Stimulated activated CD4-positive, alpha-beta T cell treated with anti-CD3 and anti-CD28 coated beads, Interleukin-12 subunit alpha, Interleukin-12 subunit beta, amount 100 ng/mL, for 48 hours (primary cell): ENCODE measurements at places on chromosomes 3 and 15.

GRCh38 chr15:66066005-66066404, 187.5 kb downstream of the MEGF11 start:
- DNase-seq = no peak

GRCh38 chr3:104549099-104549714, 817.5 kb upstream of the ALCAM start:
- no peak for DNase-seq

DNA sequence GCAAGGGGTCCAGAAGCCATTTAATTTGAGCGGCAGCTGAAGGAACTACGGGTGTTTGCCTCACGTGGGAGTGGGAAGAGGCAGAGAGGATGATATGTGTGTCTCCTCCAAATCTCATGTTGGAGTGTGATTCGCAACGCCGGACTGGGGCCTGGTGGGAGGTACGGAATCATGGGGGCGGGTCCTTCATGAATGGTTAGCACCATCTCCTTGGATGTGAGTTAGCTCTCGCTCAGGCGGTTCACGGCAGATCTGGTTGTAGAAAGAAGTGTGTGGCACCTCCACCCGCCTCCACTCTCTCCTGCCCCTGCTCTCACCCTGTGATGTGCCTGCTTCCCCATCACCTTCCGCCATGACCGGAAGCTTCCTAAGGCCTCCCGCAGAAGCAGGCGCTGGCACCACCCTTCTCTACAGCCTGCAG, 25.4 kb downstream of the XXYLT1 start:
- DNase-seq = no peak

- DNase-seq = no peak
Observed at GRCh38 chr3:44957986-44958385, 18.0 kb downstream of the ZDHHC3 start.

DNA sequence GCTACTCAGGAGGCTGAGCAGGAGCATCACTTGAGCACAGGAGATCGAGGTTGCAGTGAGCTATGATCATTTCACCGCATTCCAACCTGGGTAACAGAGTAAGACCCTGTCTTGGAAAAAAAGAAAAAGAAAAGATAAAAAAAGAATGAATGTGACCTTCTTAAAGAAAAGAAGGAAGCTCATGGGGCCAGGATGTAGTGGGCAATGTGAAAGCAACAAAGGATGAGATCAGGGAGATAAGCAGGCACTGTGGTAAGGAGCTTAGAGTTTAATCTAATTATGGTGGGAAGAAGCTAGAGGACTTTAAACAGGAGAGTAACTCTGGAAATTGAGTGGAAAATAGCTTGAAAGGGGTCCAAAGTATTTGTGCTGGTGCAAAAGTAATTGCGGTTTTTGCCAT, 231.6 kb upstream of the UBE2E2 start:
- no peak for DNase-seq

- no peak for DNase-seq
Observed at GRCh38 chr3:57796261-57796660, 40.2 kb downstream of the SLMAP start.

DNA sequence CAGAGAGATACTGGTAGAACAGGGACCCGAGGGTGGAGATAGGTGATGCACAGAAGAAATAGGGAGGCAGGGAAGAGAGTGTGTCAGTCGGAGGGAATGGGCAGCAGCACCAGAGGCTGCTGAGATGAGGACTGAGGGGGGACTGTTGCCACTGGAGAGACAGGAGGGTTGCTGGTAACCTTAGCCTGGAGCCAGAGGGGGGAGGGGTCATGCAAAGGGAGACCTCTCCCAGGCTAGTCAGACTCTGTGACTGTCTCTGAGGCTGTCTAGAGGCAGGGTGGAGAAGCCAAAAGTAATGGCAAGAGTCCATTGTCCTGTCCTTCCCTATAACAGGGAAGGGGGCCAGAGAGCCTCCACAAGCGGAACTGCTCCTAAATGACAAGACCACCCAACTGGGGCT, 2.1 kb upstream of the DLEC1 start:
- DNase-seq = no peak

GRCh38 chr3:140216249-140216648, 281.3 kb downstream of the CLSTN2 start:
- DNase-seq = no peak

DNA sequence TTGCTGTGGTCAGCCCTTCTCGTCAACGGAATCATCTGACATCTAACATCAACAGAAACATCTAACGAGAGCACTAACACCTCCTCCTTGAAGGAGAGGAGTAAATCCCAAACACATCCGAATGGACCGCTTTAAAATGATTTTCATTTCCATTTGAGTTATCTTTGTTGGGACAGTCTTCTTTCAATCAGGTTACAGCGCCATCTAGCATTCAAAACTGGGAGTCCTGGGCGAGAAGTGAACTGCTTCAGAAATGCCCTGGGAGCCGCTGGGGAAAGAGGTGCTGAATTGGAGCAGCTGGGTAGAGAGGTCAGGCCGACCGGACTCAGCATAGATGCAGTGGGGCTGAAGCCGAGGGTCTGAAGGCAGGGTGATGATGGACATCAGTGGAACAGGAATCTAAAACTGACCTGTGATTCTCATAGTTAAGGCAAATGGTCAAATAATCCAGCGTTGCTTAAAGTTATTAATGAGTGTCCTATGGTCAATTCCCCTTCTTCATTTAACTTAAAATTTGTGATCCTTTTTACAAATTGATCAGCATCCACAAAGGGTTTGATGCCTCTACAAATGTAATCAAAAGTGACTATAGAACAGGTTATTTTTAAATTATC, 170.0 kb upstream of the NDN start:
- peak; percentile 4 for DNase-seq

DNA sequence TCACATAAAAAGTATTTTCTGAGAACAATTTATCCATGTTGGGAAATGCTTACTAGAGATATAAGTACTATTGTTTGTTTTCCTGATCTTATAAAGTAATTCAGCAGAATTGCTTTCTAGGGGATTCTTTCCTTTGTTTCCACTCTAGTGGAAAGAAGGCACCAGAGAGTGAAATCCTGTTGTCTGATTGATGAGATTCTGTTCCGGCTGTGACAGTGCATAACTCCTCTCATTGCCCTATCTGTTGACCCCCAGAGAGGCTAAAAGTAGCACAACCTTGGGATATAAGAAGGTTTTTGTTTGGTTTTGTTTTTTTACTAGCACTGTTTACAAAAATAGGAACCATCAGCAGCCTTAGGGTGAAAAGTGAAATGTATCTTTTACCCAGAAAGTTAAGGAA, 114.1 kb downstream of the ALCAM start:
- DNase-seq = no peak
